ENCODE measurements at places on chromosomes 6 and 20. TPM values are rescaled to one million over a fixed set of nuclear protein-coding genes. Genes with fewer than 3 reads are reported as not detected.

WFDC5 gene
- polyA plus RNA-seq = not detected

SLC17A2 gene
- not detected for polyA plus RNA-seq

ULBP3 gene
- polyA plus RNA-seq = 2.2 TPM

RNF144B gene
- 0.15 TPM for polyA plus RNA-seq

SNAP25 gene
- 139 TPM for polyA plus RNA-seq

KCNG1 gene
- 2.1 TPM for polyA plus RNA-seq

DNAH8 gene
- polyA plus RNA-seq = 0.07 TPM

GPLD1 gene
- 14.3 TPM for polyA plus RNA-seq

TRIM15 gene
- not detected for polyA plus RNA-seq

DDX39B gene
- polyA plus RNA-seq = 313 TPM

MLN gene
- polyA plus RNA-seq = not detected

FAM217A gene
- not detected for polyA plus RNA-seq

SUPT3H gene
- 6.8 TPM for polyA plus RNA-seq
